ENCODE measurements at places on chromosomes 2 and 18. TPM values are rescaled to one million over a fixed set of nuclear protein-coding genes. Genes with fewer than 3 reads are reported as not detected.

The TRPM8 gene
- total RNA-seq, result not detected

The ZNF514 gene
- total RNA-seq, result 6.3 TPM

The UGT1A8 gene
- total RNA-seq, result not detected

The DPP4 gene
- 67.4 TPM for total RNA-seq

The UGT1A5 gene
- not detected for total RNA-seq

The GREB1L gene
- 11.3 TPM for total RNA-seq

The TUBB8B gene
- total RNA-seq, result not detected

The POTEJ gene
- 0.38 TPM for total RNA-seq

The RESP18 gene
- total RNA-seq, result not detected

The ASTL gene
- total RNA-seq, result not detected

The UGP2 gene
- total RNA-seq, result 69.8 TPM

The TCF7L1 gene
- total RNA-seq, result 6.2 TPM

The ZNF142 gene
- total RNA-seq, result 7.3 TPM

The TUBA3E gene
- total RNA-seq, result not detected

The TMBIM1 gene
- total RNA-seq, result 121 TPM

The CENPA gene
- 17.1 TPM for total RNA-seq

The TMEM247 gene
- total RNA-seq, result not detected

The SLC39A10 gene
- total RNA-seq, result 27.6 TPM

The FAM237A gene
- not detected for total RNA-seq
